Stimulated activated CD4-positive, alpha-beta T cell treated with anti-CD3 and anti-CD28 coated beads, Interleukin-15, amount 100 ng/mL, for 1 hour (primary cell): ENCODE measurements at places on chromosomes 13 and 19.

DNA sequence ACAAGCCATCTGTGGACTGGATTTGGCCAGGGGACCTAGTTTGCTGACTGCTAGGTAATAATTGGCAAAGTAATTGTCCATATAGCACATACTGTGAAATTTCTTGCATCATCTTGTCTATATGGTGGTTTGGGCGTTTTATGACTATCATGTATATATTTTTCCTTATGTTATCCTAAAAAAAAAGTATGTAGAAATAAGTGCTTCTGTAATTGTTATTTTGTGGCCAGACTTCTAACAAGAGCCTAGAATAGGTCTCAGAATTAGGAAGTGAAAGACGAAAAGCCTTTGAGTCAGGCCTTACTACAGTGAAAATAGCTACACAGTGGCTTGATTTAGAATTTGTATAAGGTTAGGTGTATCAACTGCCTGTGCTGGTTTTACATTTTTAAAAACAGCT is 4.2 kb downstream of the FNDC3A start:
- DNase-seq: no peak

GRCh38 chr13:49399801-49400472 is 43.9 kb downstream of the CAB39L start:
- no peak for DNase-seq

- no peak for DNase-seq
These were observed 10.1 kb downstream of the YIPF2 start for GRCh38 chr19:10918359-10918758.

DNA sequence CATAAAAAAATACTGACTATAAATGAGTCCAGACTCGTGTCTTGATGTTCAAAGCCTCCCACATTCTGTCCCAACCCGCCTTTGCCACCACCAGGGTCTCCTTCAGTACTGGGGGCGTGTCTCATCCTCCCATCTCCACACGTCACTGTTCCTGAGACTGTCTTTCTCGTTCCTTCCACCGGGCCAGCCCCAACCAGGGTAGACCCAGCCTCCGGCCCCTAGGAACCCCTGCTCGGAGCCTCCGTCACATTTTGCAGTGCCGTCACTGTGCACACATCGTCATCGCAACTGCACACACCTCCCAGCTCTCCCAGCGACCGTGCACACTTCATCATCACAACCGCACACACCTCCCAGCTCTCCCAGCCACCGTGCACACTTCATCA is 73.4 kb downstream of the SPACA7 start:
- DNase-seq: no peak

- no peak for DNase-seq
These were observed 33.7 kb downstream of the SHISA2 start for GRCh38 chr13:26017932-26018665.

GRCh38 chr19:42301646-42302203 is at the start of gene PRR19:
TSS of gene PRR19 (plus strand) at chr19:42302132. CDS start at chr19:42309585, 7,453 bp downstream.
- DNase-seq: no peak

GRCh38 chr19:5086725-5087439 is 118.0 kb downstream of the KDM4B start:
- DNase-seq: no peak

DNA sequence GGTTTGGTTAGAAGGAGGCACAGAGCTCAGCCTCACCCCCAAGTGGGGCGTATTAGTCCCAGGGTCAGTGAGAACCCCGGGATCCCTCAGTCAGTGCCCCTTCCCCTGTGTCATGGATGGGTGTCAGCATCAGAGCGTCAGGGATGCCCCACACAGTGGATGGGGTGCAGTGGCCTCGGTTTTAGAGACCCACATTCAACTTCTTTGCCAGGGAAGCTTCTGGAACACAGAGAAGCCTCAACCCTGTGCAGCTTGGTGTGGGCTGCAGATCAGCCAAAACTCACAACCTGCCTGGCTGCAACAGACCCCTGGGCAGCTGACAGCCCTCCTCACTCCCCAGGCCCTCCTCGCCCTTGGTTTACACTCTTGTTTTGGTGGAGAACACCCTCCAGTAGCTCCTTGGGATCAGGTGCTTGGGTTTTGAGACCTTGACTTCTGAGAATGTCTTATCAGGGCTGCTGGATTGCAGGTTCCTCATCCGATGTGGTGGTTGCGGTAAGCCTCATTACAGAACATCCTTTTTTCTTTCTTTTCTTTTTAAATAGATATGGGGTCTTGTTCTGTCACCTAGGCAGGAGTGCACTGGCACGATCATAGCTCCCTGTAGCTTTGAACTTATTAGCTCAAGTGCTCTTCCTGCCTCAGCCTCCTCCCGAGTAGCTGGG is 11.0 kb downstream of the ZNF333 start:
- DNase-seq: no peak

- no peak for DNase-seq
These were observed 11.2 kb downstream of the ACTN4 start for GRCh38 chr19:38658462-38659306.

GRCh38 chr13:39540929-39541605 is 61.9 kb downstream of the LHFPL6 start:
- DNase-seq: no peak

DNA sequence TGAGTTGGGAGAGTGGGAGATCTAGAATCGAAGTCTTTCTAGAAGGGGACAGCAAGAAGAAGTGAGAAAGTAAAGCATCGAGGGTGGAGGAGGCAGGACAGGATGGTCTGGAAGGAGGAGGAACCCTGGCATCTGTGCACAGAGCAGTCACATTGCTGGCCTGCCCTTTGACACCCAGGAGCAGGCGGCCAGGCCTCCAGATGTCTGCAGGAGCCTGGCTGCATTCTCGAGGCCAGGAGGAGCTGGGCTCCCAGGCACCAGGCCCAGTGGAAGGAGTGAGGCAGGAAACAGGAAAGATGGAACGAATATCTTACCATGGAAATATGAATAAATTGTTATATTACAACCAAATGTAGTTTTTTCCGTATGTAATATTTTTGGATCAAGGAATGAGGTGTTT is 27.7 kb upstream of the ARGLU1 start:
- DNase-seq: no peak

GRCh38 chr13:46479691-46480090 is 73.3 kb upstream of the LRCH1 start:
- no peak for DNase-seq

- DNase-seq: no peak
These were observed 28.1 kb upstream of the KIR3DL3 start for GRCh38 chr19:54696117-54696548.

- DNase-seq: no peak
These were observed 40.5 kb downstream of the TEX26 start for GRCh38 chr13:30972888-30973377.

- DNase-seq: no peak
These were observed 2.1 kb downstream of the EFNB2 start for GRCh38 chr13:106533101-106533942.

DNA sequence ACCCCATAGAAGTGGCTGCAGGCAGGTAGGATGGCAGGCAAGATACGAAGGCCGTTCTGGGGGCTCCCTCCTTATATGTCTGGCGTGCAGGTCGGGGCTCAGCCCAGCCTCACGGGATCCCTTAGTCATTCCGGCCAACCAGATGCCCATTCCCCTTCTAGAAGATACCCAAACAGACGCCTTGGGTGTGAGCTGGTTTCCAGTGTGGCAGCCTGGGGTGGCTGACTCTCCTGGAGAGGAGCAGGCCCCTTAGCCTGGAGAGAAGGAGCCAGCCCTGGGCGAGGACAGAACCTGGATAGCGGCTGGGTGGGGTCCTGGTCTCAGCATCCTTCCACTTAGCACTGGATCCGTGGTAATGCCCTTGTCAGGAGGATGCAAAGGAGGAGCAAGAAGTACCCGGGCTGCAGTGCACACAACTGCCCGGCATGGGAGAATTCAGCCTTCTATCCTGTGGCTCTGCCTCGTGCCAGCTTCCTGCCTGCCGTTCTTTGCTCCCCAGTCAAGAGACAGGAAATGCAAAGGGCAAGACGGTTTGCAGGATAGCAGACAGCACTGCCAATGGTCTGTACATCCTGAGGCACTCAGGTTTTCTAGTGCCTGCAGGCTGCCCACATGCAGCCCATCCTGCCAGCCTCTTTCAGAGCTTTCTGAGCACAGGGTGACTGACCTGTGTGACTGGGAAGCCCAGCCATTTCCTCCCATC is 56.7 kb upstream of the WASF3 start:
- no peak for DNase-seq

DNA sequence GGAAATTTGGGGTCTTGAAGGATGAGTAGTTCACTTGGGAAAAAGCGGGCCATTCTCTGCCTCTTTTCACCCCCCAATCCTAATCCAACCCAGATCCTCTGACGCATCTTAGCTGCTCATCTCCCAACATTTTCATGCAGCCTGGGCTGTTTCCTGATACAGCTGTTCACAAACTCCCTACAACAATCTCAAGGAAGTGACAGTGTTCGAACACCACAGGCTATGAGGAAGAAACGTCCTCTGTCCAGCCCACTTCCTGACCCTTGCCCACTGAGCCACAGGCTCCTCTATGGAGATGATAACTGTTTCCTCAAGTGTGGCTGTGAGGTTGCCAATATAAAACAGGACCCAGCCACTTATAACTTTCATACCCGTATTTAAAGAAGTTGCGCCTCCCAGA is 16.2 kb downstream of the LMTK3 start:
- DNase-seq: no peak

GRCh38 chr13:101059793-101060192 is 356.5 kb downstream of the NALCN start:
- no peak for DNase-seq

- DNase-seq: no peak
These were observed 196.0 kb downstream of the KLF5 start for GRCh38 chr13:73254827-73255226.

GRCh38 chr13:112059457-112060281 is 7.3 kb upstream of the SOX1 start:
- DNase-seq: no peak

- DNase-seq: no peak
These were observed 10.3 kb upstream of the MEDAG start for GRCh38 chr13:30895773-30896172.

- DNase-seq: no peak
These were observed 56.2 kb downstream of the COLGALT1 start for GRCh38 chr19:17611462-17612244.

- no peak for DNase-seq
These were observed 16.6 kb upstream of the MEIS3 start for GRCh38 chr19:47435883-47436417.

DNA sequence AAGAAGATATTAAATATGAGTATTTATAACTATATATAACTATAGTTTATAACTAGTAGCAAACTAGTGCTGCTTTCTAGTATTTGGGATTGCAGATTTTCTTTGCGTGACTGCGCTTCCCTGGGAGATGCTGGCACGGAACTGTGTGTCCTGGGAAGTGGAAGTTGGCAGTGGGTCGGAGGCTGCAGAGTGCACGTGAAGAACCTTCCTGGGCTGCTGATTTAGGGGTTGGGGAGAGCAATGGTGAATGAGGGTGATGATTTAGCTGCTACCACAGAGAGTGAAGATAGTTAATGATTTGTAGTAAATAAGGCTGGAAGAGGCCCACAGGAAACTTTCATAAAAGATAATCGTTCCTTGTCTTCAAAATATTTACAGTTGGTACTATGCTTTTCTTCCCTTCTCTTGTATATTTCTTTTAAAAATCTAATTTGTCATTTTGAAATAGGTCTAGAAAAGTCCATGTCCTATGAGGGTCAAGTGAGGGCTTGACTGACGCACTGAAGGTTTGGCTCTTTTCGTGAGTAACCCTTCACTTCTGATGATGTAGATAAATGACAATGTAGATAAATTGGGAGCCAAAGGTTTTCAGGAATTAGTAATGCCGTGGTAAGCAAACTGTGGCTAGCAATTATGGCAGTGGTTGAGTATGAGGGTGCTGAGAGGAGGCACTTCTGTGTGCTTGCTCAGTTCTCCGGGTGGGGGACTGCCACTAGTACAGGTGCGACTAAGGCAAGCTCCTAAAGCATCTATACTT is 3.0 kb upstream of the NAA16 start:
- no peak for DNase-seq

GRCh38 chr13:49436890-49437289 is 7.0 kb downstream of the CAB39L start:
- DNase-seq: no peak

DNA sequence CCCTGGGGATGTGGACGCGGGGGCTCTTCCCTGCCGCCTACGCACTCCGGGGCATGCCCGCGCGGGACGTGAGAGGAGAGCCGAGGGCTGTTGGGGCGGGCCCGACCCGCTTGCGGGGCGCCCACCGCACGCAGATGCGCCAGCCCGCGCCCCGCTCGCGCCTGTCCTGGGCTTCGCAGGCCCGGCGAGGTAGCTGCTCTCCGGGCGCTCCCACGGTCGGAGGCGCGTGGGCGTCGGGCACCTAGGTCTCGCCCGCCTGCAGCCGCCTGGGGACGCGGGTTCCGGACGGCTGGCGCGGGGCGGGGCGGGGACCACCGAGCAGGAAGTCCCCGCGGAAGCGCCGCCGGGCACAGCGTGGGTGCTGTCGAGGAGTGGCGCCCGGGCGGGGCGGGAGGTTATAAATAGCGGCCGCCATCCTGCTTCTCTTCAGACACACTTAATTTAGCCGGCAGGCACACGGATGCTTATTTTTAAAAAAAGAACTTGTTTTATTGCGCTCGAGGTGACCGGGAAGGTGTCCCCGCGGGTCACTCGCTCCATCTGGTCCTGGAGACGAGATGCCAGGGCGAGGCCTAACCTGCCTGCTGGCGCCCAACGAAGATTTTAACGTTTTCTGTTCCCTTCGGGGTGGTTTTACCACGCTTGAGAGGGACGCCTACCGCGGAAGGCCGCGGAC is 561 bp upstream of the GJA3 start:
- DNase-seq: no peak

DNA sequence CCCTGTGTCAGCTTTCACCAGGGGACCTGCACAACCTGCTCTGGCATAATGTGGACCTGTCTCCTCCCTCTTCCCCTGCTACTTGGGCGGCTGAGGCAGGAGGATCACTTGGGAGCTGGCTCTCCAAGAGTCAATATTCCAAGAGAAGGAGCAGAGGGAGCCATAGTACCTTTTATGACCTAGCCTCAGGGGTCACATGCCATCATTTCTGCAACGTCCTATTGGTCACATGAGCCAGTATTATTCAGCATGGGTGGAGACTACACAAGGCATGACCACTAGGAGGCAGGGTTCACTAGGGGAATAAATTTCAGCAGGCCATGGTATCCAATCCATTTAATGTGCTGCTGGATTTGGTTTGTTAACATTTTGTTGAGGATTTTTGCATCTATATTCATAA is 12.0 kb upstream of the SHFL start:
- no peak for DNase-seq

DNA sequence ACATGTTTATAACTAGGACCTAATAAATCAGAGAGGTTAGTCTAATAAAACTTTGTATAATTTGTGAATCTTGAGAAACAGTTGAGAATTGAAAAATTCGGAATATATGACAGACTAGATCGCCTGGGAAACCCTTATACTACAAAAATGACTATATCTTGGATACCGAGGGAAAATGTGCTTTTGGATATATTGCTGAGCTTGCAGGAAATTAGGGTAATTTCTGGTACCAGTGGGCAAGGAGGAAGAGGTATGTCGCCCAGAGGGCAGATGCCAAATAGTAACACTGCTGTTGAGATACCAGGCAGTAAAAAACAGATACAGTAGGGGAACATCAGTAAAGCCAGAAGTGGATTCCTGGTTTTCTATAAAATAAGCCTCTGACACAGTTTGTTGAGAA is 17.3 kb downstream of the MPHOSPH8 start:
- no peak for DNase-seq
